Activated CD8-positive, alpha-beta memory T cell treated with anti-CD3 and anti-CD28 coated beads for 1 hour (primary cell): ENCODE measurements at places on chromosomes 11 and 22.

DNA sequence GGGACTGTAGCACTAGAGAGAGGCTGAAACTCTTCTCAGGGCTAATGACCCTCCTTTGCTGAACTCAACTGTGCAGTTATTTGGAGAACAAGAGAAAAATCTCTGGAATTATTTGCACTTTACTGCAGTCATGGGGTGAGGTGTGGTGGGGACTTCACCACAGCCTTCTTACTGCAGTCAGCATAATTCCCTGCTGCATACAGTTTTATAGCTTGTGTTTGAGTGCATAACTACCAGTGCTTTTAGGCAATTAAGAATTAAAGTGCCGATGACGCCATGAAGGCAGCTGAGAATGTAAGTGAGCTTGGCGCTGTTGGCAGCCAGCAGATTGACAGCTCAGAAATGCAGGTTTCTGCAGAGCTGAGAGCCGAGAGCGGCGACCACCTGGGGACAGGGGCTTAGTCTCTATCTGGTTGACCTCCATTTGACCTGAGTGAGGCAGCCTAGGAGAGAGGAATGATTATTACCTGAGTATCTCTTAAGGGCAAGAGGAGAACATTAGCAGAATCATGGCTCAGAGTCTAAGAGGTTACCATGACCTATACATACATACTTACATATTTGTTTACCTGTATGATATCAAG lies 830.0 kb downstream of the NTM start:
- DNase-seq: no peak

DNA sequence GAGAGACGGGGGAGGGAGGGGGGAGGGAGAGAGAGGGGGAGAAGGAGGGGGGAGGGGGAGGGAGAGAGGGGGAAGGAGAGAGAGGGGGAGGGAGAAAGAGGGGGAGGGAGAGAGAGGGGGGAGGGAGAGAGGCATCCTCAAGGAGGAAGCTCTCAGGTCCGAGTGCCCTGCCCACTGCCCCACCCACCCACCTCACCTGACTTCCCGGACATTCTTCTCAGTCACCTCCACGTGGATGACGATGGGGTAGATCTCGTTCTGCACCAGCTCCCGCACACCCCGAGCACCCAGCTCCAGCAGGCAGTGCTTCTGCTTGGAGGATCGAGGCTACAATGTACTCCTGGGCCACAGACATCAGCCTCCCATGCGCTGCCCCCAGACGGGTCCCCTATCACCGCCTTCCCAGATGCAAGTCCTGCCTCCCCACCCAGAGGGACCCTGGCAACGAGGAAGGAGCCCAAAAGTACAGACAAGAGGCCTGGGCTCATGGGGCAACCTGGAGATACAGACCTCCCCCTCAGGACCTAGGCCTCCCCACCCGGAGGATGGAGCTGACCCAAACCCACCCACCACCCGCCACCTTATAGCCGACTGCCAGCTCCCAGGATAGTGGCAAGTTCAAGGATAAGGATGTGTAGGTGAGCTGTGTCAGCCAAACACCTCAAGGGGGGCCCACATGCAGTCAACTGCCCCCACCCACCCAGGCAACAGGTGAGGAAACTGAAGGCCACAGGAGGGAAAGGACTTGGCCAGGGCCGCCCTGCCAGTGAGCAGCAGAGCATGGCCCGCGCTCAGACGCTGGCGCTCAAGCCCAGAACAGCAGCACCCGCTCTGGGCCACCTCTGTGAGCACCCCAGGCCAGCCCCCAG lies 5.6 kb upstream of the MFNG start:
- DNase-seq: no peak

GRCh38 chr11:112421879-112422278 lies 161.2 kb upstream of the PLET1 start:
- DNase-seq: no peak

- no peak for DNase-seq
These were observed 15.9 kb downstream of the PTDSS2 start for GRCh38 chr11:465896-466530.

DNA sequence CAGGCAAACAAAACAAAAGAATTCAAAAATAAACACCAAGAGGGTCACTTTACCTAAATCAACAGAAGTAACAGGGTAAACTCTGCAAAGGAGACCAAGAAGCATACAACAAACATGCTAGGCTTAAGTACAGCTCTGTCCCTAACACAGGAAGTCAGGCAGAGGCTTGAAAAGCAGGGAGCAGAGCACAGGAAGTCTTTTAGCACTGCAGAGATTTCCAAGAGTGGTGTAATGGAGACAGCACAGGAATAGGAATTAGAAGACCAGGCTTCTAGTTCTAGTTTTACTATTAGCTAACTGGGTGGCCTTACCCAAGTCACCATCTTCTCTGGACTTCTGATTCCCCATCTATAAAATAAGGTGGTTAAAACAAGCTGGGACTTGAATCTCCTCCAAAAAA lies 1.9 kb downstream of the RBFOX2 start:
- no peak for DNase-seq

- no peak for DNase-seq
These were observed 103.1 kb downstream of the NAT10 start for GRCh38 chr11:34208266-34209135.

- no peak for DNase-seq
These were observed 108.9 kb upstream of the DDI1 start for GRCh38 chr11:103927535-103927934.

GRCh38 chr11:65894034-65894591 lies 3.6 kb downstream of the CCDC85B start:
- no peak for DNase-seq

- no peak for DNase-seq
These were observed 9.1 kb downstream of the TRPT1 start for GRCh38 chr11:64216879-64217278.

DNA sequence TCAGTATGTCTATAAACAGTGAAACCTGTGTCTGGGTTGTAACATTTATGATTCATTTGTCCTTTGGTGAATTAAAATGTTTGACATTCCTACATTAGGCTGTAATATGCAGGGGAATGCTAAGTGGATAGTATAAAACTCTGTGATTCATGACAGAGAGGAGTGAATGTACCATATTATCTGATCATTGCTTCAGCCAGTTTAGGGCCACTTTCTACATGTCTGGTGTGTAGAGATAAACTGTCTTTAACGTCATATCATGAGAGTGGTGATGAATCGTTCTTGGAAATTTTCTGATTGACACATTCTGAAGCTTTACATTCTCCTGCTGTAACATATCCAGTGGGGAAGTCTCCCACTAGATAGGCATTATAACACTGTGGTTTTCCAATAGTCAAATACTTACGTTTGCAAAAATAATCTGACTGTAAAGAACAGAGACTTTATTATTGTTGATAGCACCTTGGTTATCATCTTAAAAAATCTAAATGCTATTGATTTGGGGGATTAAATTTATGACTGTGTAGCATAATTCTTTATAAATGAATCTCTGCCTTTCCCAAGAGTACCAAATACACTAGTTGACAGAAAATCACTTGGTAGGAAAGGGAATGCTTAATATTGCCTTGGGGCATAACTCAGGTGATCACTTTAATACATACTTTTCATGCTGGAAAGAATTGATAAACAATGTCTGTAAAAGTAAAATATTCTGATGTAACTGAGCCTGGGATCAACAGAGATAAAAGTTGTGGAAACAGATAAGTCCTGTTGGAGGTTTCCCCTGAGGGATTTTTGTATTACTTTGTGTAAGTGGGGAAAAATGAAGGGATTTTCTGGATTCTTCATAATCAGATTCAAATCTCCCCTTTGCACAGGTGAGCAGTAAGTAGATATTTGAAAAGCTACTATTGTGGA lies 427.9 kb downstream of the JRKL start:
- DNase-seq: no peak

GRCh38 chr11:130295657-130296056 lies 19.1 kb downstream of the ZBTB44 start:
- DNase-seq: no peak

- no peak for DNase-seq
These were observed 35.5 kb downstream of the RPL27A start for GRCh38 chr11:8717876-8718753.

DNA sequence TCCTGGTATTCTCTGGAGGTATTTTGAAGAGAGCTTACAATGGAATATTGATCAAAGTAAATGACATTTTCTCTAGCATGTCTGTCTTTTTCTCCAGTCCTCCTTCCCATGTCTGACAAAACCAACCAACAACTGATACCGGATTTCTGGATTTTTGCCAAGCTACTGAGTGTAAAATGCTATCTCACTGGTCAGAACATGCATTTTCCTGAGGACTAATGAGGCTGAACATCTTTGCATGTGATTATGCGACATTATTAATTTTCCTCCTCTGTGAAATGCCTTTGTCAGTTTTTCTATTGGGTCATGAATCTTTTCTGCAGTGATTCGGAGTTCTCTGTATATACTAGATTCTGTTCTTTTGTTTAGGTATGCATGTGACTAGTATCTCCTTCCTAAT lies 51.4 kb downstream of the CDON start:
- DNase-seq: no peak

DNA sequence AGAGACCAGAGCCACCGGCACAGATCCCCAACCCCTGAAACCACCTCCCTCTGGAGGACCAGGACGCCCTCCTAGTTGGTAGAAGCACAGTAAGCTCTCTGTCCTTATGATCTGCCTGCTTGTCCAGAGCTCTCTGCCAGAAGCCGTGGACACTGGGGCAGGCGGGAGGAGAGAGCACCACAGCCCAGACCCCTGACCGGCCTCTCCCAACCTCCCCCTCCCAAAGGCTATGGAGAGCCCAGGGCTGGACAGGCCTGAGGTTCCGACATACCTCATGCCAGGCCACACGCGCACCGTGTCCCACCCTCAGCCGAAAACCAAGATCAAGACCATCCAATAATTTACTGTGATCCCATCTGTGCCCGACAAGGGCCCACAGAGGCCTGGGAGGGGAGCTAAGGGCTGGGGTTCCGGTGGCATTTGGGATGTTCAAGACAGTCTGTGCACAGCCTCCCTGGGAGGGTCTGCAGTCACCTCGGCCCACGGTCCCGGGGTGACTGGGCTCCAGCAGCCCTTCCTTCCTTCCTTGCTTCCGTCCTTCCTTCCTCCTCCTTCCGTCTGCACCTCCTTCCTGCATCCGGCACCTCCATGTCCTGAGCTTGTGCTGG lies 3.4 kb downstream of the HRAS start:
- no peak for DNase-seq

GRCh38 chr11:16895306-16895705 lies 118.9 kb downstream of the PLEKHA7 start:
- DNase-seq: no peak

GRCh38 chr11:64654958-64655541 lies 64.0 kb downstream of the SLC22A12 start:
- no peak for DNase-seq

DNA sequence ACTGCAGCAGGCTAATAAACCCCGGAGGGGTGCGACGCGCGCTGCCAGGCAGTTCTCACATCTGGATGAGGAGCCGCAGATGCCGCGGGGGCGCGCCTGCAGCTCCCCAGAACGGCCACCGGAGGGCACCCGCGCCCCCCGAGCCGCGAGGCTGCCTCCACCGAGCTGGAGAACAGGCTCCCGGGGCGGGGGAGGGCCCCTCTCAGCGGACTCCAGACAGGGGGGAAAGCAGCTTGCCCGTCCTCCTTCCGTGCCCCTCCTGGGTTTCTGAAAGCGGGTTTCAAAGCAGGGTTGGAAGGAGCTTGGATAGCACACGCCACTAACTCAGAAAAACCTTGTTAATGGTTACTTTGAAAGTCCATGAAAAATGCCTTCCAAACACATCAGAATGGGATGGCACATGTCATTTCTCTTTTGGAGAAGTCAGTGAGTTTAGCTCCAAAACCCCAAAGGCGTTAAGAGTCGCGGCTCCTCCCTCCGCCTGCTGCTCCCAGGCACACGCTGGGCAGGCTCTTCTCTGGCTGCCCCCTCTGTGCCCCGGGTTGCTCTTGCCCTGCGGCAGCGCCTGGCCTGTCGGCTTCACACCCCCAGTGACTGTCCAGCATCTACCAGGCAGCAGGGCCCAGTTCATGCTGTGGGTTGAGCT lies 317.8 kb downstream of the NTM start:
- no peak for DNase-seq

- DNase-seq: no peak
These were observed 55.9 kb downstream of the PPFIA1 start for GRCh38 chr11:70326365-70326811.

DNA sequence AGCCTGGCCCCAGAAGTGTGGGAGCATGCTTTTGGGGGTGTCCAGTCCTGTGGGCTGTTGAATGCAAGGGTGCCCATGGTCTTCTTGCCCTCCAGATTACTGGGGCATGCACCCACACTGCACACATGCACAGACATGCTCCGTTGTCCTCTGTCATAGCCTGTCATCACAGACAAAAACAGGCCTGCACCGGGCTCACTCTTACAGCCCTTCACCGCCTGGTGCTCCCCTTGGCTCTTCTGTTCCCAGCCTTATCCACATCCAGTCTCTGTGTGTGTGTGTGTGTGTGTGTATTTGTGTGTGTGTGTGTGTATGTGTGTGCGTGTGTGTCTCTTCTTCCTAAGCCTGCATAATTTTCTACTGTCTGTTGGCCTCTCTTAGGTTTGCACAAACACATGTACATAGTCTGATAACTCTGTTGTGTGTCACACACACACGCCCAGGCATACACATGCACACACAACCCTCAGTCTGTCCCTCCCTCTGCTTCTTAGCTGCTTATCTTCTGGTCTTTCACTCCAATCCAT lies 23.4 kb upstream of the NECTIN1 start:
- no peak for DNase-seq

DNA sequence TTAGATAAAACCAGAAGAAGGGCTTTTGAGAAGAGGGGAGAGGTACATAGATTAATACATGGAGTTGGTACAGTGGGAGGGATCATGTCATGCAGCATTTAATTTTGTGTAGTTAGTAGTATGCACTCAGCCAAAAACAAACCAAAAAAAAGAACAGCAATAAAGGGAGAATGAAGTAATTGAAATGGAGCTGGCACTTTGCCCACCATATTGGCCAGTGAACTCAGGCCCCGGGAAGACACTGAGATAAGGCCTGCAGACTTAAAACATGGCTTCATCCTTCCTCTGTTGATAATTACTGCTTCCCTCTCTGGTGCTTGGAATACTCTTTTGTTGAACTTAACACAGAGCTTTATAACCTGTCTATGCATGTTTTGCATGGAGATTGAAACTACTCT lies 3.1 kb downstream of the PANX1 start:
- DNase-seq: no peak

DNA sequence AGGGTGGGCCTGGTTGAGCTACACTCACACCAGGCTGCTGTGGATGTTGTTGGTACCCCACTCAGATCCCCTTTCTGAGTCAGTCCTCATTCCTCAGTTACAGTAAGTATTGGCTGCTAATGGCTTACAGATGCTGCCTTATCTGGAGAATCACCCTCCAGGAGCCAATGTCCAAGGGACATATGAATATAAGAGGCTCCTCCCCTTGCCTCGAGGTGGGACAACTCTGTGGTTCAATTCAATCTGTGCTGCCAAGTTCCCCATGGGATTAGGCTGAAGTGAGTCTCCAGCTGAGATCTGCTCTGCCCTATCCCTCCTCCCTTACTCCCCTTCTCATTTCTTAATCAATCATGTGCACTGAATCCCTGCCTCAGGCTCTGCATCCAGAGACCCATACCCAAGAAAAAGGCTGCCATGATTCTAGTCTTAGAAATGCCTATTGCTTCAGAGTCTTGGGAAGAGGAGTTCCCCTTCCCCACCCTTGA lies 168.8 kb upstream of the SYT13 start:
- no peak for DNase-seq

- no peak for DNase-seq
These were observed 18.4 kb downstream of the OR2AT4 start for GRCh38 chr11:75078233-75078632.
